ENCODE measurements at places on chromosomes 2 and 18. TPM values are rescaled to one million over a fixed set of nuclear protein-coding genes. Genes with fewer than 3 reads are reported as not detected.

The BOLA3 gene
- 69.3 TPM for total RNA-seq

The TMEM247 gene
- total RNA-seq: not detected

The MDH1B gene
- total RNA-seq: 0.09 TPM

The ANO7 gene
- total RNA-seq: 0.32 TPM

The ASB18 gene
- total RNA-seq: not detected

The MLPH gene
- total RNA-seq: not detected

The DYNAP gene
- not detected for total RNA-seq

The PAIP2B gene
- total RNA-seq: 0.89 TPM

The SUCLG1 gene
- 75.6 TPM for total RNA-seq

The DCDC2C gene
- not detected for total RNA-seq

The HOXD13 gene
- not detected for total RNA-seq

Data from T-helper 2 cell treated with Interferon-gamma antibody and Interleukin-4, amounts not matched to agents 100 ng/mL and 5 ng/mL, for 36 hours (primary cell).